ENCODE measurements at places on chromosomes 16 and 17.

DNA sequence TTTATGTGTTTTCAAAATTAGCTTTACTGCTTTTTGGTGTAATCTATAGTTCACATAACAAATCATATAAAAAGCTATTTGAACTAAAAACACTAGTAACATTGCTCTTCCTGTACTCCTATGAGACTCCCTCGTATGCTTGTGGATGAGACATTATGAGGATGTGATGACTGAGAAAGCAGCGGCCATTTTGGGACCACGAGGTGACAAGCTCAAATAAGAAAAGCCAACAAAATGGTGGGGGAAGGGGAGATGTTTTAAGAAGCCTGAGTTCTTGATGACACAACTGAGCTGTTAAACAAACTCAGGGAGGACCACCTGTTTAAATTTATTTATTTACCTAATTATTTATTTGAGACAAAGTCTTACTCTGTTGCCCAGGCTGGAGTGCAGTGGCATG lies 4.5 kb downstream of the CCL18 start:
- DNase-seq: no peak

- DNase-seq: no peak
These were observed 678 bp upstream of the BAIAP2 start for GRCh38 chr17:81034168-81034777.

GRCh38 chr16:65148804-65149203 lies 26.9 kb upstream of the CDH11 start:
- no peak for DNase-seq

DNA sequence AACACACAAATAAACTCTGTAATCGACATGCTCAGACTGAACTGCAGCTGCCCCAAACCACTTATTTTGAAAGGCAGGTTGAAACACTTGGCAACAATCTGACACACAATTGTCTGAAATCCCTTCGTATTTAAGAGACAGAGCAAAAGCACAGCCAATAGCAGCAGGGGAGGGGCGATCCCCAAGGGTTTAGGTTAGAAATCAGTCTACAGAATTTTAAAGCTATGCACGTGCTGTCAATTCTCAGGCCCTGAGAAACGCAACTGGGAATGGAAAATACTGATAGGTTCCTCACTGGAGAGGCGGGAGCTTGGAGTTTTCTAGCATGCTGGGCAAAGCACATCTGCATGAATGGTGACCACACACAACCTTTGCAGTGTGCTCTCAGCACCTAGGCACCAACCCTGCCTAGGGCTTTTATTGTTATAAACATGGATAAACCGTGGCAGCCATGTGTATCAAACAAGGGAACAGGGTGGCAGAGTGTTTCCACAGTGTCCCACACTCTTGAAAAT lies 168.0 kb downstream of the AATF start:
- DNase-seq: no peak
